ENCODE measurements at places on chromosomes 7 and 10.

- no peak for DNase-seq
Observed at GRCh38 chr10:48606530-48607355, 1.9 kb upstream of the ARHGAP22 start.

GRCh38 chr7:70389531-70390151, 742.3 kb upstream of the GALNT17 start:
- no peak for DNase-seq

GRCh38 chr7:100127866-100128636, 1.3 kb downstream of the MBLAC1 start:
- no peak for DNase-seq

- DNase-seq: no peak
Observed at GRCh38 chr7:106089647-106090046, 22.5 kb downstream of the SYPL1 start.

GRCh38 chr10:59244871-59245270, 68.4 kb downstream of the PHYHIPL start:
- no peak for DNase-seq

DNA sequence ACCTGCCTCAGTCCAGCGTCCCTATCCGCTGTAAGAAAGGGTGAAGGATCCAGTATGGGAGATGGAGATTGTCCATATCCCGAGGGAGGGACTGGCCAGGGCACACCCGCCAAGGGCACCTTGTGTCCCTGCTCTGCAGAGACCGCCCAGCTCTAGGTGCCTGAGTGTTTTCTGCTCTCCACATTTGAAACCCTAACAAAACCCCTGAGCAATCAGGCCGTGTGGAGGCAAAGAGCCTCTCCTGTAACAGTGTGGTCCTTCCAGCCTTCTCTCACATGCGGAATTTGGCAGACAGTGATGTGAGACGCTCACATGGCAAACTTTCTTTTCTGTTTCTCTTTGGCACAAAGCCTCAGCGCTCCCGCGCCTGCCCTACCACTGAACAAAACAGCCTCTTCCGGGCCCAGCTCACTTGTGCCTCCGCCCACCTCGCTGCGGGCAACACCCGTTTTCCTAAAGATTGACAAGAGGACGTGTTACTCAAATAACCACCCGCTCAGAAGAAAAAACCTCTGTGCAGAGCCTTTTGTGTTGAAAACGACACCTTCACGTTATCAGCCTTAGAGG, 514.8 kb downstream of the DNAJB6 start:
- no peak for DNase-seq

- DNase-seq: no peak
Observed at GRCh38 chr10:75736889-75737579, 305.6 kb downstream of the LRMDA start.
